ENCODE measurements at places on chromosomes 7 and 10.

- no peak for DNase-seq
These were observed 12.2 kb downstream of the GPR26 start for GRCh38 chr10:123678376-123678775.

- DNase-seq = no peak
These were observed 441.9 kb upstream of the LRRTM3 start for GRCh38 chr10:66483966-66484365.

GRCh38 chr7:129780257-129780973, 168.9 kb downstream of the NRF1 start:
- DNase-seq = peak; percentile 72

DNA sequence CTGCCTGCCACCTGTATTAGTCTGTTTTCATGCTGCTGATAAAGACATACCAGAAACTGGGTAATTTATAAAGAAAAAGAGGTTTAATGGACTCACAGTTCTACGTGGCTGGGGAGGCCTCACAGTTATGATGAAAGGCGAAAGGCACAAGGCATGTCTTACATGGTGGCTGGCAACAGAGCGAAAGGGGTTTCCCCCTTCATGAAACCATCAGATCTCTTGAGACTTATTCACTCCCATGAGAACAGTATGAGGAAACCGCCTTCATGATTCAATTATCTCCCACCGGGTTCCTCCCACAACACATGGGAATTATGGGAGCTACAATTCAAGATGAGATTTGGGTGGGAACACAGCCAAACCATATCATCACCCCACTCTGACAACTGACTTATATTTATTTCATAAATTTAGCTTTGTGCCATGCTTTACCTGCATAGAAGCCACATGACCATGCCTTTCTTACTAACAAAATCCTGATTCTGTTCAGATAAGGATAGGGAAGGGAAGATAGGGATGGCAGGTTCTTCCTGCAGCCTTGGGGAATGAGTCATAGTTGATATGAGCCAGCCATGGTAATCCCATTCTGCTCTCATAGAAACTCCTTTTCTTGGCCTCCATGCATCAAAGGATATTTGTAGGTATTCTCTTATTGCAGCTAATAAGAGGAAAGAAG, 191.3 kb upstream of the AGK start:
- DNase-seq = no peak

- no peak for DNase-seq
These were observed 222.8 kb downstream of the THSD7A start for GRCh38 chr7:11609096-11609670.

DNA sequence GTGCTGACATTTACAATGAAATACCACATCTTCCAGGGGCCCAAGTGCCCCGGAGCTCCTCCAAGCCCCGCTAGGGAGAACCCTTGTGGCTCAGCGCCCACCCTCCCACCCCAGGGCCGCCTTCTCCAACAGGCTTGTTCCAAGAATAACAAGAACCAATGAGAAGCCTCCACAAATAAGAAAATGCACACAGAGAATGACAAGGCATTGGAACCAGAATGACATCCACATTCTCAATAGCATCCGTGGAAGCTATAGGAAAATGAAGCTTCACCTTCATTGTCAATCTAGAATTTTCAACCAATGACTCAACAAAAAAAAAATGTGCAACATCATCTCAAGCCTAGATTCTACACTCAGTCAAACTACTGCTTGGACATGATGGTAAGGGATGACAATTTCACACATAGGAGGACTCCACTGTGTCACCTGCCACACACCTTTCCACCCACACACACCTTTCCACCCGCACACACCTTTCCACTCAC, 50.4 kb upstream of the PPP2R2D start:
- DNase-seq = no peak

Measured in HepG2 (cell line).